Progenitor cell of endocrine pancreas (in vitro differentiated cells): ENCODE measurements at places on chromosomes 3 and 15. TPM values are rescaled to one million over a fixed set of nuclear protein-coding genes. Genes with fewer than 3 reads are reported as not detected.
A peak's percentile ranks its signal among the peaks of the same experiment; 100 is the strongest.

DNA sequence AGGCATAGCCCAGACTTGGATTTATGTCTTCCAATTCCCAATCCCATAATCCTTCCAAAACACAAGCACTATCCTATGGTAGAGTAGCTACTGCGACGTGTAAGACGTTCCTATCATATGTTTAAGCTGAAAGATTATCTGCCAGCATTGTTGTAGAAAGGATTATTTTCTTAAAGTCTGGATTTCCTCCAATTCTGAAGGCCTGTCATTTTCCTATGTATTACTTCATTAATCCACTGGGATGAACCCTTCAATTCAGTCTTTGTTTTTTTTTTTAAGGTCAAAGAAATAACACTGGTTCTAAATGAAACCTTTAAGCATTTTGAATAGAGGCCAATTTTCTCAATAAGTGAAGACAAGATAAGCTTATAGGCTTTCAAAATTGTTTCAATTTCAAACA is 289.0 kb downstream of the SLC9A9 start:
- no peak overlapping the region for H3K4me3 ChIP-seq
- no peak for DNase-seq
- H3K27me3 ChIP-seq, result no peaks in the 10 kb centered on the region
- peaks cover 33% of the 10 kb centered on the region for H3K4me1 ChIP-seq

DNA sequence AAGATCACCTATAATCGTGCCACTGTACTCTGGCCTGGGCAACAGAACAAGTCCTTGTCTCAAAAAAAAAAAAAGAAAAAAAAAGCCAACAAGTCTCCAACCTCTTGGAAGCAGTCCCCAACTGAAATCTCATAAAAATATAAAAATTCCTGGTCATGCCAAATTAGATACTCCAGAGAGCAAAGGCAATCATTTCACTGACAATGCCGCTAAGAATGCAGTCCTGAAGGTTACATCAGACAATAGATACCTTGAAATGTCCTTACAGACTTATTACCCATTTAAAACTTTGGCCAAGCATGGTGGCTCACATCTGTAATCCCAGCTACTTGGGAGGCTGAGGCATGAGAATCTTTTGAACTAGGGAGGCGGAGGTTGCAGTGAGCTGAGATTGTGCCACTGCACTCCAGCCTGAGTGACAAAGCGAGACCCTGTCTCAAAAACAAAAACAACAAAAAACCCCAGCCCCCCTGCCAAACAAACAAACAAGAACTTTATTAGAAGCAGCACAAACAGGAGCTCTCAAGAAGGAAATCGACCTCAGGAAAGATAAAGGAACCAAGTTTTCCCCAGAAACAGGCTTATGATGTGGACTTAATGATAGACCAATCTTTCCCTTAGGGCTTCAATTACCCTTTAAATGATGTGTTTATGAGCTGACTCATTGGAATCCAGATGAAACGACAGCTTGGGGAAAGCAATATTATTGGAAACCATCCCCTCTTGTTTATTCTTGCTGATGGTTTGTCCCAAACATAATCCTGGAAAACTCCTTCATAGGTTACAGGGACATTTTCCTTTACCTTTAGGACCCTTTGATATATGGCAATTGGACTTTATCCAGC is 53.1 kb upstream of the XCR1 start:
- DNase-seq, result no peak
- no peak overlapping the region for H3K27ac ChIP-seq
- H3K27me3 ChIP-seq, result peaks cover 6% of the 10 kb centered on the region
- no peak overlapping the region for H3K4me3 ChIP-seq
- no peaks in the 10 kb centered on the region for H3K36me3 ChIP-seq
- H3K4me1 ChIP-seq, result no peaks in the 10 kb centered on the region

DNA sequence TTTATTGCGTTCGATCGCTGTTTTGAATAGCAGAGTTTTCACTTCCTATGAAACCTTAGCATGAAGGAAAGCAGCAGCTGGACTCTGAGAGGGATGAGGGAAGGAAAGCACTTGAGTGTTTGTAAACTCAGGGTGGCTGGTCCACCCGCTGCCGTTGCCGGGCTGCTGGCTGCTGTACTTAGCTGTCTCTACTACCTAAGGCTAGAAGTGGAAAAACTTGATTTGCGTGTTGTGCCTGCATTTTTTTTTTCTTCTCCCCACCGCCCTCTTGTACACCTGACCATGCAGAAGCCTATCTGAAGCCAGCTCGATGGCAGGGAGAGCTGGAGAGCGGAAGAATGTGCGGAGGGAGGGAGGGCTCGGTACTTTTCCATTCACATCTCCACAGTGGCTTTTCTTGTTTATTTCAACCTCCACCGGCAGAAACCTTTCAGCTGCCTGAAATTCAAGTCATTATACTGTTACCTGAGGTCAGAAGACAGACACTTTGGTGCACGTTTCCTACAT is 4.8 kb upstream of the BCL6 start:
- H3K27ac ChIP-seq, result peak overlapping the region; percentile 97
- no peaks in the 10 kb centered on the region for H3K27me3 ChIP-seq
- H3K4me3 ChIP-seq, result peak overlapping the region; percentile 75
- peaks cover 58% of the 10 kb centered on the region for H3K4me1 ChIP-seq

- no peaks in the 10 kb centered on the region for H3K36me3 ChIP-seq
- no peak overlapping the region for H3K4me3 ChIP-seq
- no peaks in the 10 kb centered on the region for H3K4me1 ChIP-seq
These were observed 55.9 kb upstream of the PLCL2 start for GRCh38 chr3:16828815-16829214.

The CMTM6 gene
- total RNA-seq, result 50.6 and 52.7 TPM in 2 replicates

DNA sequence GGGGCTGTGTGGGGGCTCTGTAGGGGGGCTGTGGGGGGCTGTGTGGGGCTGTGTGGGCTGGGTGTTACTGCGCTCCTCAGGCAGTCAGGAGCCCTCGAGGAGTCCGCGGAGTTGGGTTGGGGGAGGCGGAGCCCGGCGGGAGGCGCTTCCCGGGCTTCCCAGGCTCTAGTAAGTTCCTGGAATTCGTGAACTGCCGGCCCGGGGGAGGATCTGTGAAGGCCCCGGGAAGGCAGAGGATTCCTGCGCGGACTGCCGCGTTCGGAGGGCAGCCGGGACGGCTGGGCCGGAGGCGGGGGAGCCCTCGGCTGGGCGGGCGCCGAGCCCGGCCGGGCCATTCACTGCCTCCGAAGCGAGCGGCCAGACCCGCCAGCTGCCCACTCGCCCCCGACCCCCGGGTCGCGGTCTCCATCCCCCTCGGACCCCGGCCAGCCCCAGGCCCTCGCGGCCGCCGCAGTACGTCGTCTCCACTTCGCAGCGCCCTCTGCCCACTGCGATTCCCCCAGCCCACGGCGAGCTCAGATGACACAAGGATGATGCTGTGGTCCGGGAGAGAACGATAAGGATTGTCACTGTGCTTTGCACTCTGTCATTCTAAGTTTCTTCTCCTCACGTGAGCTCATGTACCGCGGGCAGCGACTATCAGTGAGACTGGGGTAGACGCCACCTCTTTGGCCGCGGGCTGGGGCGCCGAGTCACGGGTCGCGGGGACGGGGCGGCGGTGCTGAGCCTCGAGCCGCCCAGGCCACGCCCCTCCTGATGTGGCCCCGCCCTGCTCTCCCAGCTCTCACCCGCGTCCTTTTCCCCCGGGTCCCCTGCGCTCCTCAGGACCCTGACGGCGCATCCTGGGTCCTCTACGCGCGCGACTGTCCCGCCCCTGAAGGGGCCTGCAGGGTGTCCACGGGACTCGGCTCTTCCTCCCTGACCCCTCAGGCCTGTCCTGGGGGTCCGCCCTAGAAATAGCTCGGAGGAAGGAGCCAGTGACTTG is 65.3 kb downstream of the KLF13 start:
- no peak overlapping the region for H3K27ac ChIP-seq
- peaks cover 2% of the 10 kb centered on the region for H3K36me3 ChIP-seq
- DNase-seq, result peak; percentile 40
- peaks cover 11% of the 10 kb centered on the region for H3K4me1 ChIP-seq

- H3K36me3 ChIP-seq, result peaks cover 1% of the 10 kb centered on the region
- H3K4me3 ChIP-seq, result no peak overlapping the region
- H3K27ac ChIP-seq, result no peak overlapping the region
- DNase-seq, result no peak
- no peaks in the 10 kb centered on the region for H3K27me3 ChIP-seq
These were observed 187.3 kb downstream of the UBE2E2 start for GRCh38 chr3:23390446-23390845.

GRCh38 chr3:107208796-107209195 is 168.4 kb upstream of the CCDC54 start:
- H3K4me3 ChIP-seq, result no peak overlapping the region
- peaks cover 16% of the 10 kb centered on the region for H3K4me1 ChIP-seq
- no peaks in the 10 kb centered on the region for H3K36me3 ChIP-seq
- H3K27me3 ChIP-seq, result no peaks in the 10 kb centered on the region
- no peak for DNase-seq

- H3K36me3 ChIP-seq, result peaks cover 3% of the 10 kb centered on the region
- no peak for DNase-seq
- H3K27ac ChIP-seq, result no peak overlapping the region
- H3K27me3 ChIP-seq, result peaks cover 14% of the 10 kb centered on the region
- peaks cover 3% of the 10 kb centered on the region for H3K4me1 ChIP-seq
These were observed 112.6 kb downstream of the DNAJB8 start for GRCh38 chr3:128353991-128354687.

- no peak overlapping the region for H3K27ac ChIP-seq
- no peak overlapping the region for H3K4me3 ChIP-seq
- DNase-seq, result no peak
- no peaks in the 10 kb centered on the region for H3K27me3 ChIP-seq
These were observed 1021.8 kb downstream of the FHIT start for GRCh38 chr3:60229502-60229901.

The GDPGP1 gene
- 7.8 and 8.6 TPM in 2 replicates for total RNA-seq

DNA sequence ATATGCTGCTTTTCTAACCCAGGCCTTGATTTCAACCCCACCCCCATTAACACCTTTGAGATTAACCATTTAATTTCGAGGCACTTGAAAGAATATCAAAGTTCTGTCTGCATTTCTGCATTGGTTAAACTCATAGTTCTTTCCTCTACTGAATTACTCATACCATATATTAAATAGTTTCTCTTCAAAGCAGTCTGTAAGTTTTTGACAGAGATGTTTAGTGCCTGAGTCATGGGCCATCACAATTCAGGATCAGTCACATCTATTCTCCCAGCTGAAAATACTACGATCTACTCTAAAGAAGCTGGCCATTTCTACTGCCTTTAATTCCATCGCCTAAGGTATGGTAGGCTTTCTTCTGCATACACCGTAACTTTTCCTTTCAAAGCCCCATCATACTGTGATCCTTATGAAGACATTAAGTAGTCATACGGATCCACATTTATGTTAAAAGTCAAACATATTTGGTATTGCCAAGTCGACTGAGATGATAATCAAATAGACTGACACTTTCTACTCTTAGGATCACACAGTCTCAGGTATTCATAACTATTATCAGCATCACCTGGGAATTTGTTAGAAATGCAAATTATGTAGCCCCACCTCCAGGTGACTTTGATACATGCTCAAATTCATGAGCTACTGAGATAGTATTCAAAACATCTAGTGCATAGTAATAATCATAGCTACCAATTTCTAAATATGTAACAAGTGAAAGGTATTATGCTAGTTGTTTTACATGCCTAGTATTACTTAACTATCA is 489.4 kb upstream of the IL12A start:
- no peaks in the 10 kb centered on the region for H3K27me3 ChIP-seq
- no peak for DNase-seq
- H3K36me3 ChIP-seq, result no peaks in the 10 kb centered on the region
- H3K4me1 ChIP-seq, result no peaks in the 10 kb centered on the region
- H3K4me3 ChIP-seq, result no peak overlapping the region
- H3K27ac ChIP-seq, result no peak overlapping the region

GRCh38 chr3:189680723-189681122 is 49.5 kb downstream of the TP63 start:
- no peak for DNase-seq
- no peak overlapping the region for H3K4me3 ChIP-seq
- H3K36me3 ChIP-seq, result no peaks in the 10 kb centered on the region

DNA sequence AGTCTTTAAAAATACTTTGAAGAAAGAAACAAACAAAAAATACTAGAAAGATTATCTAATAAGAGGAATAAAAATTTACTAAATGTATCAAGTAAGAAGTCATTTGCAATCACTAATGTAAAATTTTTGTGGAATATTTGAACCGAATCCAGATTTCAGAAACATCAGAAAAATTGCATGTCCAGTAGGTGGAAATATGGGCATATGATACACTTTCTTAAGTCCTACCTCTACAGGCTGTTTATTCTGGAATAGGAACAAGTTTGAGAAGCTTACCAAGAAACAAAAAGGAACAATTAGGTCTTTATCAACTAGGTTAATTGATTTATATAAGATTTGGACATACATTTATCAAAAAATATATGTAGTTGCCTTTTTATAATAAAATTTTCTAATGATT is 292.9 kb upstream of the ROBO1 start:
- H3K4me1 ChIP-seq, result no peaks in the 10 kb centered on the region
- H3K27me3 ChIP-seq, result peaks cover 3% of the 10 kb centered on the region
- H3K4me3 ChIP-seq, result no peak overlapping the region
- H3K27ac ChIP-seq, result no peak overlapping the region

- DNase-seq, result peak; percentile 11
- no peaks in the 10 kb centered on the region for H3K36me3 ChIP-seq
- no peaks in the 10 kb centered on the region for H3K27me3 ChIP-seq
- H3K4me1 ChIP-seq, result peaks cover 21% of the 10 kb centered on the region
These were observed 727 bp downstream of the NSMCE3 start for GRCh38 chr15:29268706-29269484.

GRCh38 chr3:188037195-188037718 is 116.7 kb upstream of the LPP start:
- H3K27me3 ChIP-seq, result peaks cover 37% of the 10 kb centered on the region
- H3K36me3 ChIP-seq, result peaks cover 4% of the 10 kb centered on the region
- H3K27ac ChIP-seq, result no peak overlapping the region
- H3K4me1 ChIP-seq, result peaks cover 37% of the 10 kb centered on the region

- H3K4me3 ChIP-seq, result no peak overlapping the region
- DNase-seq, result no peak
- H3K36me3 ChIP-seq, result peaks cover 14% of the 10 kb centered on the region
These were observed 42.1 kb downstream of the OXSR1 start for GRCh38 chr3:38207254-38208003.

GRCh38 chr15:31504462-31504839 is 177.8 kb downstream of the KLF13 start:
- DNase-seq, result no peak
- H3K4me1 ChIP-seq, result no peaks in the 10 kb centered on the region
- H3K36me3 ChIP-seq, result no peaks in the 10 kb centered on the region
- no peaks in the 10 kb centered on the region for H3K27me3 ChIP-seq
- H3K4me3 ChIP-seq, result no peak overlapping the region

The ACTR8 gene
- total RNA-seq, result 55.1 and 60.8 TPM in 2 replicates
